ENCODE measurements at places on chromosomes 2 and 18. TPM values are rescaled to one million over a fixed set of nuclear protein-coding genes. Genes with fewer than 3 reads are reported as not detected.

Gene FBLN7
- total RNA-seq: 0.10 TPM

Gene POTEC
- not detected for total RNA-seq

Gene EGR4
- total RNA-seq: not detected

Gene TUBB6
- 41.6 TPM for total RNA-seq

Gene VAMP5
- total RNA-seq: 14.0 TPM

Gene UNC80
- total RNA-seq: 0.16 TPM

GRCh38 chr2:240405133-240405532, 30.3 kb upstream of the GPC1 start:
- DNase-seq: no peak

GRCh38 chr2:132477962-132478361, 61.4 kb downstream of the GPR39 start:
- DNase-seq: no peak

DNA sequence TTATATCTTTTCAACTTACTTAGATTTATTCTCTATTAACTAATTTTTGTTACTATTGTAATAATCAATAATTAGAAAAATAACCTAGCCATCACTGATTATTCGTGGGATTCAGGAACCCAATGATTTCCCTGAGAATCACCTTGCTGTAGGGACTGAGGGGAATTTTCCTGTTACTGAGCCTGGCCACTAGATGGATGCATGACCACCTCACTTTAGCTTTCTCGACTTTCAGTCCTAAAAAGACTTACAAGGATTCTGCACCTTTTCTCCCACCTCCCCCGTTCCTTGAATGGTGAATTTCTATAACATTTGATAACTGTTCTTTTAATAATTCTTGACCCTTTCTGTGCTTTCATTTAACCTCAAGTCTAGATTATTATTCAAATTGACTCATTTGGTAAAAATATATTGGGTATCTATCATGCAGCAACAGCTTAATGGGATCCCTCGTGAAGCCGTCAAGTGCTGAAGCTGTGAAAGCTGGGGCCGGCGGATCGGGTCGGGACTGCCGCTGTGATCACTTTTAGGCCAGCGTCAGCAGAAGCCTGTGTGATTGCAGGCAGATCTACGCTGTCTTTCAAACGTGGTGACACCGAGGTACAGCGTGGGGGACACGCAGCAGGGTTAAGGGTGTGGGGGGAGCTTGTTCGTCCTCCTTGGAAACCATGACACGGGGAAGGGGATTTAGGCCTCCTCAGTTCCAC, 38.8 kb upstream of the TMEM18 start:
- no peak for DNase-seq

GRCh38 chr2:12728221-12728777, 11.6 kb downstream of the TRIB2 start:
- no peak for DNase-seq

- no peak for DNase-seq
Observed at GRCh38 chr18:8763611-8764010, 58.3 kb downstream of the MTCL1 start.

DNA sequence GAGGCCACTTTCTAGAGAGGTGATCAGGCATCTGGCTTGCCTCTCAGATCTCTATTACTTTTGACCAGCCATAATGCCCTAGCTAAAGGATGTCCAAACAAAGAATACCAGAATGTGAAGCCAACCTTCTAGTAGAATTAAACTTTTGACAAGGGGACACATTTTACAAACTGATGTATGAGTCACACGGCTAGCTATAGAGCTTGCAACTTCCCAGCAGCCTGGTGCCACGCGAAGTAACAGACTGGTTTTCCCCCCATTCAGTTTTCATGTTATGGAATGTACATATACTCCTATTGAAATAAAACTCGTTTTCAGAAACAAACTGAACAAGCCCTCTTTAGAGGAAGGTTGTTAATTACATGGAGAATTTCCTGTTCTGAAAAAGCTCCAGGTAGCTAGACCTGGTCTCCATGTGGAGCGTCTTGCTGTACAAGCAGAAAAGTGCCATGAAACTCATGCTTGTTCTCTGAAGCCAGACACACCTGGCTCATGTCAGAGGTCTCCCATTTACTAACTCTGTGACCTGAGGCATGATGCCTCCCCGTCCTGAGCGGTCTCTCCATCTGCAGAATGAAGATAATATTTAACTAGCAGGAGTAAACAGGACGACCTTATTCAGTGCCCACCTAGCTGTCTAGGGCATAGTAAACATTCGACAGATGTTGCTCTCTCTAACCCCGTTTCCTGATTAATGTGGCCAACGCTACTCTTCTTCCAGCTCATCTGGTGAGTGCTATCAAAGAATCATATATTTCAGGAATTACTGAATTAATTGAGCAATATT, 81.5 kb upstream of the MAP3K20 start:
- no peak for DNase-seq

- DNase-seq: no peak
Observed at GRCh38 chr2:109703077-109703476, 88.9 kb downstream of the SOWAHC start.

DNA sequence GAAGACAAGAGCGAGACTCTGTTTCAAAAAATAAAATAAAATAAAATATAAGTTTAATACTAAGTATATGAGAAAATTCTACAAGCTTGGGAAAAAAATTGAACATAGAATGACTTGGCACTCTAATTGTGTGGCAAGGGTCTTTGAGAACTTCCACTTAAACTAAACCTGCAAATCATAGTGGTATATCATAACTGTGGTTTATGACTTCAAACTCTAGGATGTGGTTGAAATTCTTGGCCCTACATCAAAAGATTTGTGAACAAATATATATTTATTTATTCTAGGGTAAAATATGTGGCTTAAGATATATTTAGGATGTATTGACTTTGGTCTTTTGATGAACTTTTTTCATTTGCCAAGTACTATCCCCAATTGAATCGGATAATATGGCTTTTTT, 3.1 kb upstream of the FAM171B start:
- DNase-seq: no peak

DNA sequence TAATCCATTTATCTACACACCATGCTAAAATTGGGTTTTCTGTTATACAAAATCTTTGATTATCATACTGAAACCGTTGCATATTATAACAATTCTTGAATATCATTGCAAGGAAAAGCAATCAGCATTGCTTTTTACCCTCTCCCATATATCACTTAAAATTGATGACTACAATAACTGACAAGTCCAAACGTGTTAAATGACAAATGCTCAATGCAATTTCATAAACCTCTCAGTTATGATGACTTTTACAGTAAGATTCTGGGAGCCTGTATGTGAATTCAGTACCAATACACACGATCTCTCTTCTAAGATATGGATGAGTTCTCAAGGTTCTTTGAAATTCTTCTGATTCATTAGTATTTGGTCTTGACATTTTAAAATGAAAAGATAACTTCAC, 368.5 kb upstream of the TRIB2 start:
- no peak for DNase-seq

- DNase-seq: no peak
Observed at GRCh38 chr2:96540136-96540535, 3.6 kb downstream of the ARID5A start.

- DNase-seq: no peak
Observed at GRCh38 chr2:55844986-55845385, 78.6 kb downstream of the EFEMP1 start.

GRCh38 chr18:51196811-51197660, 445 bp downstream of the MEX3C start:
- peak; percentile 44 for DNase-seq

- peak; percentile 18 for DNase-seq
Observed at GRCh38 chr2:91442246-91442905, 2750.9 kb downstream of the RPIA start.

DNA sequence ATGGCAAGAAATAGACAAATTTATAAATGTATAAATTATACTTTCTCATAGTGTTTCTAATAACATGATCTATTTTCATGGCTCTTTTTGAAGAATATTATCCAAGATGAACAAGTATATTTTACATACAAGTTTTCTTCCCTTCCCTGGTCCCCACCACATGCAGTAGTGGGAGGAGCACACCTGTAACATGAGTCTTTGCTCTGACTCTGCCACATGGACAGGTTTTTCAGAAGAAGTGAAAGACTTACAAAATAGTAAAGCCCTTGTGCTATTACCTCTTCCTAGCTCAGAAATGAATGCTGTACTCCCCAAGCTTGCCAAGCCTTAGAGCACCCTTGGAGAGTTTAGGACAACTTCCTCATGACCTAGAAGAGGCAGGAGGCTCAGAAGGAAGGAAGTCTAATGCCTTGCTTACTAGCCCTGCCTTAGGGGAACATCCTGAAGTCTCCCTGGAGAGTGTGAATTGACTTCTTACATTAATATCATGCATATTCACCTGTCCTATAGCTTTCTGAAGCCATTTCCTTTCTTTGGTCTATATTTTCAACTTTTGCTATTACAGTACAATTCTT, 18.4 kb downstream of the MXD1 start:
- DNase-seq: no peak

- DNase-seq: no peak
Observed at GRCh38 chr2:49931241-49931640, 776.9 kb upstream of the FSHR start.

GRCh38 chr2:556485-556884, 120.7 kb downstream of the TMEM18 start:
- no peak for DNase-seq

DNA sequence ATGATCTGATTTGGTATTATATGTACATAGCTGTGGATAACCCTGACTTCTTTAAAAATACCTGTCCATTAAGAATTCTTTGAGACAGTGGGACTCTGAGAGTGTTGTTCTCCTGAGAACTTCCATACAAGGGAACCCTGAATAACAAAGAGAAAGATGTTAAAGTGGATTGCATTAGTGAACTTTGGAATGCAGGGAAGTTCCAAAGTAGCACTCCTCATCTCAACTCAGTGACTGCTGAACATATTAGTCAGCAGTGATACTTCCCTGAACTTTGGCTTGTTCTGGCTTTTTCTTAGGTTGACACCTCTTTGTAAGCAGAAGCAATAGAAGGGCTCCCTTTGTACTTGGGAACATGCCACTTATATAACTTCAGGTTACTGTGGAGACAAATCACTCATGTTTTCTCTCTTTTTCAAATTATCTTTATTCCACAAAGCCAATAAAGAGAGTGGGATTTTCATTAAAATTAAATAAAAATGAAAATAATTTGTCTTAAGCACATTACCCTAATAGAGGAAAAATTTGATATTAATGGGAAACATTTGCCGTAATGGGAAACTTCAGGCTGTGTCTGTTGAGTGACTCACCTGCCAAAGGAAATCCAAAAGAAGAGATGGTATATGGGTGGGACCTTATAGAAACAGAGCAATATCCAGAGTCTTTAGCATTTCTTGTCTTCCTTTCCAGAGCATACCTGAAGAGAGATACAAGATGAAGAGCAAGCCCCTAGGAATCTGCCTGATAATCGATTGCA, 33.3 kb downstream of the CFLAR start:
- peak; percentile 49 for DNase-seq

- DNase-seq: no peak
Observed at GRCh38 chr18:3799515-3799914, 349.5 kb downstream of the TGIF1 start.

DNA sequence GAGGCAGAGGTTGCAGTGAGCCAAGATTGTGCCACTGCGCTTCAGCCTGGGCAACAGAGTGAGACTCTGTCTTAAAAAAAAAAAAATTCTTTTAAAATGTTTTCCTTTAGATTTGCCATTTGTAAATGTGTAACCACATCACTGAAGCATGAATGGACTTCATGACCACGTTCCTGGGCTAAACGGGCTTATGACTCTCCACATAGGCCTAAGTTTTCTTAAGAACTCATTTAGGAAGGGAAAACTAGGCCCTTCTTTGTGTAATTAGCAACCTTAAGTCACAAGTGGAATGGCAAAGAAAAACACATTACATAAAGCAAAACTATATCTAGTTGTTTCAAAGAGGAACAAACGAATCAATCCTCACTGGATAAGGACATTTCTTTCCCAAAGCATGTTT, 99.5 kb downstream of the MEIS1 start:
- no peak for DNase-seq

GRCh38 chr2:10477443-10478297, 29.5 kb upstream of the ODC1 start:
- DNase-seq: no peak

- no peak for DNase-seq
Observed at GRCh38 chr2:156526950-156527636, 90.9 kb downstream of the GPD2 start.

DNA sequence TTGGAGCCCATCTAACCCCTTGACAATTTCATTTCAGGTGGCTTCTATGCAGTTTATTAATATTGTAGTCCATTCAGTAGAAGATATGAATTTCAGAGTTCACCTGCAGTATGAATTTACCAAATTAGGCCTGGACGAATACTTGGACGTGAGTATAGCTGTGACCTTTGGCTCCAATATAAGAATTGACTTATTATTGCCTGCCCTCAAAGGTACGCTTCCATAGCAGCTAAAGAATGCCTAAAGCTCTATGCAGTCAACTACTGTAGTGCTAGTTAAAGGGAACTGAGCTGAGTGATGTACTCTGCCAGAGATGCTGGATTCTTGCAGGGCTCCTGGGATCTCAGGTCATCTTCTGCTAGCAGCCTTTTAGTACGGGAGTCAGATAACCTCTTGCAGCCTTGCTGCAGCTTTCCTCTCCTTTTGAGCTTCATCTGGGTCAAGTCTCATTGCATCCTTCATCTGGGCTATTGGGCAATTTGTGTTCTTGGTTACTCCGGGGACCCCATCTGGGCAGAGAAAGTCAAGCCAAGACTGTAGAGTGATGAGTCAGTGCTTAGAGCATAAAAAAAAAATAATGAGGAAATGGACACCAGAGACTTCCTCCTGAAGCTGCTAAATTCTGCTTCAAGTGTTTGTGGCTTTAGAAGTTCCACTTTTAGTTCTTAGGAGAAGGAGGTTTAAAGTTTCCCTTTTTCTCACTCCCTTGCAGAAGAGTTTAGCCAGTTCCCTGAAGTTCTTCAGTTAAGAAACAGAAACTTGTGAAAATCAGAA, 105.6 kb downstream of the PRPF40A start:
- peak; percentile 28 for DNase-seq

GRCh38 chr2:179682756-179683155, 178.7 kb downstream of the ZNF385B start:
- no peak for DNase-seq
